Activated naive CD8-positive, alpha-beta T cell treated with anti-CD3 and anti-CD28 coated beads, Interleukin-2, amount 10 ng/mL, durations not matched to agents 7 days and 5 days (primary cell): ENCODE measurements at places on chromosomes 1 and 21.
A peak's percentile ranks its signal among the peaks of the same experiment; 100 is the strongest.

DNA sequence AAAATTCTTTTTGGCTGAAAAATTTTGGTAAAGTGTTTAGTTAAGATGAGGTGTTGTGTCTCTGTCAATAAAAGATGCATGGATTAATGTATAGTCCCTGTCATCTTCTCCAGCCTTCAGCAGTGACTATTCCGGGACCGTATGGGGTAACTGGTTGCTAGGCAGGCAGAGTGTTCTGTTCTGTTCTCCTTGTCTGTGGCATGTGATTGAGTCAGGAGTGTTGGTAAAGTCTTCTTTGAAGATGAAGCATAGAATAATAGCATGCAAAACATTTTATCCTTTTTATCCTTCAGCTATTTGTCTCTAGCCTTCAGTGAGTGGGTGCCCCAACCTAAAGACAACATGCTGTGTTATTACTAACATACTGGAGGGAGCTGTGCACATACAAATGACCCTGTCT is 74.6 kb downstream of the RGL1 start:
- H3K27me3 ChIP-seq = no peaks in the 10 kb centered on the region
- peaks cover 4% of the 10 kb centered on the region for H3K36me3 ChIP-seq
- H3K27ac ChIP-seq = no peak overlapping the region
- peaks cover 4% of the 10 kb centered on the region for H3K4me1 ChIP-seq

DNA sequence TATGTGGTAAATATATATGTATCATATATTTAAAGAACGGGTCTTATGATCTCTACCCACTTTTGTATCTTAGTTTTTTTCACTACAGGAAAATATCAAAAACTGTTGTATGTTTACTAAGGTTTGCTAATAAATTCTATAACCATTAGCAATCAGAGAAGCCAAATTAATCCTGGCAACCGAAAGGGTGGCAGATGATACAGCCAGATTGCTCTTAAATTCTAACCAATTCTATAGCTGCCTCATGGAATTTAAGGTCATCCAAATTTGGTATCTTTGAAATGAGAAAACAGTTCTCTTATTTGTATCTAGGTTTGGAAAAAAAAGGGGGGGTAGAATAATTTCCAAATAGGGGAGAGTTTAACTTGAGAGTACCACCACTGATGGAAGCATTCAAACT is 591.2 kb downstream of the SMYD3 start:
- DNase-seq = no peak
- H3K4me3 ChIP-seq = no peak overlapping the region
- H3K4me1 ChIP-seq = no peaks in the 10 kb centered on the region
- H3K27me3 ChIP-seq = no peaks in the 10 kb centered on the region

DNA sequence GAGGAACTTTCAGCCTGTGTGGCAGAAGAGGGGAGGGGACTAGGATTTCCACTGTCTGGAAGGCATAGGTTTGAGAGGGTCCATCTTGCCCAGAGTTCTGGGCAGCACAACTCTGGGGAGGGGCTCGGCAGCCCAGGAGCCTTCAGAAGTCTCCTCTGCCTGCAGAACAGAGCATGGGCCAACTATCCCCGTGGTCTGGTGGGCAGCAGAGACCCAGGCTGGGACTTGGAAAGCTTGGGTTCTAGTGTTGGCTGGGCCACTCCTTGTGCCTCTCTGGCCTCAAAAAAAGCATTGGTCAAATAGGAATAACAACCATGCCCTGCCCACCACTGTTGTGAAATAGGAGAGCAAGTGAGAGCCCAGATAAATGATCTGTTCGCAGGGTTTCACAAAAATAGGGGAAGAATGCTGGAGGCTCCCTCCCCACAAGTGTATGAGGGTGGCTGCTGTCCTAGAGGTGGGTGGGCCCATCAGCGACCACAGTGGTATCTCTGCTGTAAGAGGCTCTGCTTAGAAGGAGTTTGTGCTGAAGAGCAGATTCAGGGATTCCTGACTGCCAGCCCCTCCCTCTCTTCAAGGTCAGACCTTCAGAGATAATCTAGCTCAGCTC is 8.9 kb downstream of the EPHA10 start:
- no peaks in the 10 kb centered on the region for H3K36me3 ChIP-seq
- H3K4me3 ChIP-seq = no peak overlapping the region
- H3K27me3 ChIP-seq = peaks cover 47% of the 10 kb centered on the region
- DNase-seq = no peak
- peaks cover 3% of the 10 kb centered on the region for H3K4me1 ChIP-seq

DNA sequence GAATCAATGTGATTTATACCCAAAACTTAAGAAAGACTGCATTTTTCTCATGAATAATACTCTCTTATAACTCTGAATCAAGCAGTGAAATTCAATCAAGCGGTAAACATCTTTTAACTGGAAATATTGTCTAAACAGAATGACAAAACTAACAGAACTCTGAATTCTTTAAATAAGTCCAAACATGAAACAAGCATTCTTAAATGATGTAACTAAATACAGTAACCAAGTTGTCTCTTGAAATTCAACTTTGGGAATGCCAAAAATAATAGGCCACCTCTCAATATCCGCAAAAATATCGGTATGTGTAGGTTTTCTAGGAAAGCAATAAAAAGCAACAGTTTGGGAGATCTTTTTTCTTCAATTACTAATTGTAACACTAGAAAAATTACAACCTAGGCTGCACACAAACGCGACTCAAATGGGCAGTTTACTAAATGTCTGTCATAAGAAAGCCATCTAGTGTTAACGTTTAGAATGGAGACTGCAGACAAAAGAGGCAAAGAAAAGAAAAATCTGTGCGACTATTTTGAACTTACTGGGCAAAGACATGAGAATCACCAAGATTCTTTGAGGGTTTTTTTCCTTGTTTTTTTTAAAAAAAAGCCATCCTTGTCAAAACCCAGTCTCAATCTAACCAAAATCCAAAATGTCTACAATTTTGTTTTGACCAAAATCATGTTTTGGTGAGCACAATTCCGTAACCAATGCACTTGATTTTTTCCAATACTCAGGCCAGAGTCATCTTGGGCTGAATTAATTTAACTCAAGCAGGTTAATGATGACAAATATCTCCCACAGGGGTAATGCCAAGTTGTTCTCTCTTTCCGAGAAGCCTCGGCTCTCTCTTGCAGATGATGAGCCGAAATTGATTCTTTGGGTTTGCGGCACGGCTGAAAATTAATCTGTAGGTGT is 1.3 kb downstream of the SIPA1L2 start:
- H3K27me3 ChIP-seq = peaks cover 58% of the 10 kb centered on the region
- no peak for DNase-seq
- H3K27ac ChIP-seq = no peak overlapping the region
- no peaks in the 10 kb centered on the region for H3K36me3 ChIP-seq
- peak overlapping the region; percentile 77 for H3K4me3 ChIP-seq
- H3K4me1 ChIP-seq = peaks cover 12% of the 10 kb centered on the region

DNA sequence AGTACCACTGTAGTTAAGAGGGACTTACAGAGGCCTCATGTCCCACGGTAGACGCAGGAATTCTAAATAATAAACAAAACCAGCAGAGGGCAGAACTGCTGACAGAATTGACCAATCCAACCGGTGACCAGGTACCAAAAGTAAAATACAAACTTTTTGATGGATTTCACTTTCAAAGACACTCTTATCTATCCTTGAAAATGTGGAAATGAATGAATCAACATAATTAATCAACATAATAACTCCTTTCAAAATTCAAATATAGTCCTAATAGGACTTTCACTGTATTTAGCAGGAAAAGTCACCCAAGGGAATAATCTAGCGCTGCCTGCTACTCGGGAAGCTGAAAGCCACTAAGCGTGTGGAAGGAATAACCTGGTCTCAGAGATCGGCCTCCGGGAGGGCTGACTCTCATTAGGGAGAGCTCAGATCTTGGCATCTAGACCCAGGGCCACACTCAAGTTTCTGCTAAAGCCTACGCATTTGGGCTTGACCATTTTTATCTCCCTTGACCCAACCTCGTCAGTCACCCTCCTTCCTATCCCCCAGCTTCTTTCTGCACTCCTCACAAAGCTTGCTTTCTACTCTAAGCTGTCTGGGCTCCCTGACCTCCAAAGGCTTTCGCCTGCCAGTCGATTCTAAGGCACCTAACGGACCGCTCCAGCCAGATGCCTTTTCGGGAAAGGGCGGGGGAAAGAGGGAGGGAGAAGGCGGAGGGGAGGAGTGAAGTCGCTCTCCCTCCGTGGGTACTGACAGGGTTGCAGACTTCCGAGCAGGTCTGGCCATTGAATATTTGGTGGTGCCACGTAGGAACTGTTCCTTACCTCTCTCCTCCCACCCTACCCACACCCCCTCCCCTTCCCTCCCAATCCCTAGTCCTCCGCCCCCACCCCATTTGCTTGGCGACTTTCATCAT is 1.6 kb downstream of the COL11A1 start:
- H3K36me3 ChIP-seq = no peaks in the 10 kb centered on the region
- no peaks in the 10 kb centered on the region for H3K4me1 ChIP-seq
- H3K27ac ChIP-seq = no peak overlapping the region
- H3K4me3 ChIP-seq = peak overlapping the region; percentile 25
- DNase-seq = no peak
- H3K27me3 ChIP-seq = peaks cover 24% of the 10 kb centered on the region

DNA sequence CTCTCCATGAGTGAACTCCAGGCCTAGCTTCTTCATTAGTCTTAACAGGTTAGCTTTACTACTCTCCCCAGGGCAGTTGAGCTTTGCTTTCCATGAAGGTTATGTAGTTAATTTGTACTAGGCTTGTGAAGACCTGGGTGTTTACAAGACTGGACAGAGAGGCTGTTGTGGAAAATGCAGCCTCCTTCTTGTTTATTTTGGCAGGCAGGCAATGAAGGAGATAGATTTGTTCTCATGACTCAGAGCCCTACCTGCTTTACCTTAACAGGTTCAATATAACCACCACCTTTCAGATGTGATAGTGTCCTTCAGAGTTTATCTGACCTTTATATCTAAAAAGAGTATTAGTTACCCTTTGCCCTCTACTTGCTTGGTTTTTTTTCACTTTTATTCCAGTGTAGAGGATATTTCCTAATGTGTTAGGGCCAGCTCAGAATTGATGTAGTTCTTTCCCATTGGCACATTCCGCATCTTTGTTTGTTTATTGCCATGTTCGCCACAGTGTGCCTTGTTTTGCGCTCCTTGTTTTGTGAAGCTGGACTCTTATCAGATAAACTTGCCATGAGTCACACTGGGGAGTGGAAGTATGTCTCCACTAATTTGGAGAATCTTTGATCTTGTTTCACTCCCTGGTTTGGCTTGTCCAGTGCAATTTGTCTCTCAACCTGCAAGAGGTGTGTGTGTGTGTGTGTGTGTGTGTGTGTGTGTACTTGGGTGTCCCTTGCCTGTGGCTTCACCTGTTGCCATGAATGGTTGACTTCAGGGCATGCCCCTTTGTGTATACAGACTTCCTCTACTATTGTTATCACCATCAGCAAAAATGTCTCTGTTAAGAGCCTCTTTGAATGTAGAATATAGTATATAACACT is 87.4 kb upstream of the MACF1 start:
- no peaks in the 10 kb centered on the region for H3K27me3 ChIP-seq
- no peak overlapping the region for H3K27ac ChIP-seq
- H3K36me3 ChIP-seq = no peaks in the 10 kb centered on the region
- peaks cover 3% of the 10 kb centered on the region for H3K4me1 ChIP-seq
- H3K4me3 ChIP-seq = no peak overlapping the region
